CMK (cell line): ENCODE measurements at places on chromosomes 11 and 22.

DNA sequence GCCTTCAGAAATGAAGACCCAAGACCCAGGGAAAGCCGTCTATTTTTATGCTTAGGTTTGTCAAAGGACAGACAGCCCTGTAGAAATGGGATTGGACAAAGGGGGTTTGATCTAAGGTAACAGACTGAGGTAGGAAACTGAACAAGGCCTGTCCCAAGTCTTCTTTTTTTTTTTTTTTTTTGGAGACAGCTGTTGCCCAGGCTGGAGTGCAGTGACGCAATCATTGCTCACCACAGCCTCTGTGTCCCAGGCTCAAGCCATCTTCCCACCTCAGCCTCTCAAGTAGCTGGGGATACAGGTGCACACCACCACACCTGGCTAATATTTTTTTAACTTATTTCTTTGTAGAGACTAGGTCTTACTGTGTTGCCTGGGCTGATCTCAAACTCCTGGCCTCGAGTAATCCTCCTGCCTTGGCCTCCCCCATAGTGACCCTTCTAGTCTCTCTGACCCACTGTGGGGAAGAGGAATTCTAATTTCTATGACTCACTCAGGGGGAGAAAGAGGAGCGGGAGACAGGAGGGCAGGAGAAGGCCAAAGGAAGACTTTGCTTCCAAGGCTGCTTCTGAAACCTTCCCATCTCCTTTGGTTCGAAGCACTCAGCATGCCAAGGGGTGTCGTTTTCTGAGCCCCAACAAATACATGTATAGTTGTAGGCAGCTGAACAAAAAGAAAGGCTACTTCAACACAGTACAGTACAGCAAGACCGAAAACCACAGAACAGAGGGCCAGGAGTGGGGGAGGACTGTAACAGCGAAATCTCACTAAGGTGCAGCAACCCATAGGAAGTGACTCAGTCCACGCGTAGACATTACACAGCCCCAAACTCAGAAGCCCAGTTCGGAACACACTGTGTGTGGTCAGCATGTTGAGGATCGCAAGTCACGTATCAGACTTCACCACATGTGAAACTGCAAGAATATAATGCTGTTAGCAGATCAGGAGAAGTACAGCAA, 872 bp downstream of the TMA7B start:
- peak; percentile 86 for DNase-seq

GRCh38 chr11:45927332-45927683, 4.9 kb downstream of the LARGE2 start:
- no peak for DNase-seq

DNA sequence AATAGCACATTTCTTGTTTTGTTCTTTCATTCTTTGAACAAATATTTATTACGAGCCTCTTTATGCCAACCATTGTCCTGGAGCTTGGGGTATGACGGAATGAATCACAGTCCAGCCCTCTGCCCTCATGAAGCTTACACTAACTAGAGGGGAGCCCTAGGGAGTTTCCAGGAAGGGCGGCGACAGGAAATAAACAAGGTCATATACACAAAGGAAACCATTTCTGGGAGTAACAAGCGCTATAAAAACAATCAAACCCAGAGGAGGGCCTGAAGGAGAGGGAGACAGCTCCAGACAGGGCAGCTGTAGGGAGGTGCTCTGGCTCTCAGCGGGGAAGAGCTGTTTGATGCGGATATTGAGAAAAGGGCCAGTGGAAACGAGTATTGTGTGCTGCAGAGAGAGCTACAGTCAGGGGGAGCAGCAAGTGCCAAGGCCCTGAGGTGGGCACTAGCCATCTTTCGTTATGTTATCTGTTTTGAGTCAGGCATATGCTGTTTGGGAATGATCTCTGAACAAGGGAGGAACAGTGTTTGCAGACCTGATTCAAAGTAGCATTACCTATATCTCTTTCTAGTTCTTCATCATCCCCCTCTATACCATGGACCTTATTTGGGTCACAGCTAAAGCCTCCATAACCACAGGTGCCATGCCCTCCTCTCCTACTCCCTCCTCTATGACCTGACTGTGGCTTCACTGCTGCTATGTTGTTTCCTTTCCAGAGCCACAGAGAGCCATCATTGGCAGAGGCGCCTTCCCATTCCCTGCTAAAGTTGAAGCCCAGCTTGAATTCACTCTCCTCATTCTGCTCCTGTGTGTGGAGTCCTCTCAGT, 15.3 kb upstream of the ZBTB16 start:
- no peak for DNase-seq

DNA sequence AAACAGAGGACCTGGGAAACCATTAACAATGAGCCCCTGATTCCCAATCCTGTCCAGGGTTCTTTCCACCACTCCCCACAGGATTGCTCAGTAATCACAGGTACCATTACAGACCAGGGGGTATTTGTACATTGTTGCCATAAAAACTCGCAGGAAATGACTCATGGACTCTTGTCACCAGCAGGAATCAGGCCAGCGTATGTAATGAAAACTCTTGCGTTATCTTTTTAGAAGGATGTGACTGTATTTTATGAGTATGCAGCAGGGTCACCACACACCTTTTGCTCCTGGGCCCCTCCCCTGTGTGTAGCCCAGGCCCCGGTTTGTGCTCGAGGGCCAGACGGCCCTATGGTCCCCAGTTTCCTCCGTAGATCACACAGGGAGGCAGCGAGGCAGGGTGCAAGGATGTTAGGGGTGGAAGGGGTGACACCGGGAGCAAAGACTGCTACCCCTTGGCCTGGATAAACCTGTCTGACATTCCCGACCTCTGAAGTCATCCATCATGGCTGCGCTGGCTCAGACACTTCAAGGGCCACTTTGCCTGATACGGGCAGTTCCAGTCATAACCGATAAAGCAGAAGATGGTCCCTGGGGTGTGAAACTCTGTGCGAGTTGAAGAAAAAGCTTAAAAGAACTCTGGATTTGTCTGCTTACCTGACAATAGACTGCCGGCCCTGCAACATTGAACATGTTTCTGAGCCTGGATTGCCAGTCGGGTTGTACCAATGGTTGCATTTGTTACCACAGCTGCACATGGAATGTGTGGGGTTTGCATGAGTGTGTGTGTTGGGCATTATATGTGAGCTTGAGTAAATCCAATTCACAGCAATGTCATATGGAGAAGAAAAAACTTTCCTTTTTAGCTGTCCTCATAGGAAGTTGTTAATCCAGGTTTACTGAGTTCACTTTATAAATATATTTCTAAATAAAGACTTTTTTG, 56.9 kb downstream of the MICAL2 start:
- no peak for DNase-seq

DNA sequence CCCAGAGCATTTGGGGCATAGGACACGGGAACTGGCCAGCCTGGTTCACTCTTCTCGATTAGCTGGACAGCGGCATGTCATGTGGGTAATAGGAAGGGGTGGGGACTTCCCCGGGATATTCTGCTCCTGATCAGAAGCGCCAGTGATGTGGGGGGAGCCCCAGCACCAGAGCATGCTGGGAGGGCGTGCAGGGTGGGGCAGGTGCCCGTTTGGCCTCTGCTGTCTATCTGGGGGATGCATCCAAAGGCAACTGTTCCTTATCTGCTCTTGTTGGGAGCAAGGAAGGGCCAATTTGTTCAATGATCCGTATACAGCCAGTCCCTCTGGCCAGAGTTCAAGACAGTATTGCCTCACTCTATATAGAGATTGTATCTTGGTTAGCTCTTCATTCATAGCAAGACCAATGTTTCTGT, 43.6 kb downstream of the PPARA start:
- peak; percentile 80 for DNase-seq

DNA sequence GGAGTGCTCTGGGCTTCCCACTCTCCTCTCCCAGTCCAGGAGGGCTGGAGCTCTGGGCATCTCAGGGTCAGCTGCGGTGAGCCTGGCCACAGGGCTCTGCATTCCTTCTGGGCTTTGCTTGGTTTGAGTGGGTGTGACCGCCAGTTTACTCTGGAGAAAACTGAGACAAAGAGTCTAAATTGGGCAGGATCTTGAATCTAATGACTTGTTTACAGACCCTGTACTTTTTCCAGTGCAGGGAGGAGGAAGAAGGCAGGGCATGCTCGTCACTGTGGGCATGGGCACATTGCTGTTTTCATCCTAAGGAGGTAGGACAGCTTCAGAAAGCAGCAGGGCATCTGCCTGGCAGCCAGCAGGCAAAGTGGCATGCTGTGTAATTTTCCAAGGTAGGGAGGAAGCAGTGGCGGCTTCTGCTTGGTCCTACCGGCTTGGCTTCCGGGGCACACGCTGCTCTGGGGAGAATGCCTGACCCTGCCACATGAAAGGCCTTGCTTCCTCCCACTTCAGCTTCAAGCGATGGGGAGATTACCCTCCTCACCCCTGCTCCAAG, 22.9 kb downstream of the FLI1 start:
- no peak for DNase-seq

- no peak for DNase-seq
Measured at GRCh38 chr11:22752908-22753310, 76.7 kb downstream of the SVIP start.

DNA sequence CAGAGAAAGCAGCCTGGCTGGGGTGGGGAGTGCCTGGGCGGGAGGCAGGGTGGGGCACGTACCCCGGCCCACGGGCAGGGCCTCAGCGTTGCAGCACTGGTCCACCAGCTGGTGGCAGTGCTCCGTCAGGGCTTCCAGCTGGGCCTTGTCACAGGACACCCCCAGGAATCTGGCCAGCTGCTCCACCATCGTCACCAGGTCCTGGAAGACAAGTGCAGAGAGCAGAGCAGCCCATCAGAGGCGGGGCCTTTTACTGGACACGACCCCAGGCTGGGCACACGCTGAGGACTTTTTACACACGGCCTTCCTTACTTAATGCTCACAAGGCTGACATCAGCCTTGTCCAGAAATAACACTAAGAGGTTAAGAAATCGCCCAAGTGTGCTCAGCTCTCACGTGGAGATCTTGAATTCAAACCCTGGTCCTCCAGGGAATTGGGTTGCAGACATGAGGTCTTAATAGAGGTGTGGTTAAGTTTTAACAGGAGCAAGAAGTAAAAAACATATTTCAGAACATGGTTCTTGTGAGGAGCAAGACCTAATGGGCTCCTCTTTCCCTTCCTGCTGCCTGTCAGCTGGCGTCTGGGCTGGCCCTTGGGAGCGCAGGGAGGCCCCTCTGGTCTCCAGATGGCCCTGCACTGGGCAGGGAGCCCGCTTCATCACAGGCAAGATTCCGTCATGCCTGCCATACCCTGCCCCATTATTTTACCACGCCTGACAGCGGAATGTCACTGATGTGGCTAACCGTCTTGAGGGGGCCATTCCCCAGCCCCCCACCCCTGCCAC, 17.1 kb upstream of the EFCAB6 start:
- no peak for DNase-seq
